ENCODE measurements at places on chromosomes 1 and 21.

DNA sequence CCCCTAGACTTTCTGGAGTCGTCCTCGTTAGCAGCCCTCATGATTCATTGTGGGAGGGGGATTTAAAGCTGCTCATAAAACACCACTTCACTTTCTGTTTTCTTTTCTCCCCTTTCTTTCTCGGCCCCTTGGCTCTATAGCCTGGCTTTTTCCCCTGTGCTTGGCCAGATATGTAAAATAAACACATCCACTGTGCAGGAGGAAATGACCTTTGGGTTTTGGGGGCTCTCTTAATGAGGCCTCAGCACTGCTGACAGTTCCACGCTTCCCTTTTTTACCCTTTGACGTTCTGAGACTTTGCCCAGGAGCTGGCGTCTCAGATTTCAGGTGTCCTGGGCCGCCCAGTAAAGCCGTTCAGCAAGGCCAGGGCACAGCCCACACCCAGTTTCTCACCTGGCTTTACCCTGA, 65.7 kb downstream of the RUNX3 start:
- DNase-seq, result no peak

GRCh38 chr1:50497007-50497406, 73.8 kb upstream of the DMRTA2 start:
- DNase-seq, result no peak

GRCh38 chr1:5933676-5934057, 58.6 kb downstream of the NPHP4 start:
- DNase-seq, result no peak

DNA sequence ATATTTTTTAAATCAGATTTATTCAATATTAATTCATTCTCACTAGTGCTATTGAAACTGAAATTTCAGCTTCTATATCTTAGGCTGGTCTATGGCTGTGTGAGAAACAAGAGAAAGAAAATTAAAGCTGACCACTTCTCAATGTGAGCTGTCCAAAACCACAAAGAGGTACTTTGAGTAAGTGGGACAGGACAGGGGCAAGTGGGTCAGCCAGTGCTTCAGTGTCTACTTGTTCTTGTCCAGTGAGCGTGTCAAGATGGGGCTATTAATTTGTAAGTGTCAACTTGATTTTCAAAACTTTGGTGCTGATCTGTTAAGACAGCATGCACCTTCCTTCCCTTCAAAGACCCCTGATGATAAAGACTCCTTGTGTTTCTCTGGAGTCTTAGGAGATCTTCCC, 533.9 kb downstream of the PLPP3 start:
- no peak for DNase-seq

- DNase-seq, result no peak
These were observed 334.0 kb upstream of the PBX1 start for GRCh38 chr1:164225011-164225410.

GRCh38 chr1:53180226-53180625, 16.4 kb upstream of the CPT2 start:
- DNase-seq, result no peak

DNA sequence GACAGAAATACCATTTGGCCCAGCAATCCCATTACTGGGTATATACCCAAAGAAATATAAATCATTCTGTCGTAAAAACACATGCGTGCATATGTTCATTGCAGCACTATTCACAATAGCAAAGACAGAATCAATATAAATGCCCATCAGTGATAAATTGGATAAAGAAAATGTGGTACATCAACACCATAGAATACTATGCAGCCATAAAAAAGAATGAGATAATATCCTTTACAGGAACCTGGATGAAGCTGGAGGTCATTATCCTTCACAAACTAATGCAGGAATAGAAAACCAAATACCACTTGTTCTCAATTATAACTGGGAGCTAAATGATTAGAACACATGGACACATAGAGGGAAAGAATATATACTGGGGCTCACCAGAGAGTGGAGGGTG, 109.6 kb upstream of the SLC35F3 start:
- DNase-seq, result no peak

DNA sequence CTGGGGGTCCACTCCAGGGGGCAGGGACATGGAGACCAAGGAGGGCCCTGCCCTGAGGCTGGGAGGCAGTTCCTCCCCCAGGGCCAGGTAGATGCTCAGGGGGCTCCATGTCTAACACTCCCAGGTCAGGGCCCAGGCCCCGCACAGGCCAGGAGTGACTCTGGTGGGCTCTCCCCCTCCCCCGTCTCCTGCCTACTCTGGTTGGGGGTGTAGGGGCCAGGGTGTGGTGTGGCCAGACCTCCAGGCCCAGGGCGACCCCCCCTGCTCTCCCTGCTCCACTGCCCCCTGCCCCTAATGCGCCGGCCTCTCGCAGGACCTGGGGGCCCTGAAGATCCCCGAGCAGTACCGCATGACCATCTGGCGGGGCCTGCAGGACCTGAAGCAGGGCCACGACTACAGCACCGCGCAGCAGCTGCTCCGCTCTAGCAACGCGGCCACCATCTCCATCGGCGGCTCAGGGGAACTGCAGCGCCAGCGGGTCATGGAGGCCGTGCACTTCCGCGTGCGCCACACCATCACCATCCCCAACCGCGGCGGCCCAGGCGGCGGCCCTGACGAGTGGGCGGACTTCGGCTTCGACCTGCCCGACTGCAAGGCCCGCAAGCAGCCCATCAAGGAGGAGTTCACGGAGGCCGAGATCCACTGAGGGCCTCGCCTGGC, 19.7 kb upstream of the CCDC27 start:
- DNase-seq, result no peak

DNA sequence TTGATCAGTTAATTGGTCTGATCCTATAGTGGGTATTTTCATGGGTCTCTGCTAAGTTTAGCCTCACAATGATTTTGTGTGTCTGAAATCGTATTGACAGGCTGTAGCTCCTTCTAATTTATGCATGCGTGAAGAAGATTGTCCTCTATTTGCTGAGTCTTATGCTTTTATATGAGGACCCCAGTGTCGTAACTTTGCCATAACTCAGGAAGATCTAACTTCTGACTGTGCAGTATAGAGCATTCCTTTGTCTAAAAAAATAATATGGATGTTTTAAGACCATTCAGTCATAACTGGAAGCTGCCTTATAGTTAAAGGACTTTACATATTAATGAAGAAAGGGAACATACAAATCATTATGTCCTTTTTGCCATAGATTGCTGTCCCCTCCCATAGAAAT, 73.3 kb downstream of the CAMTA1 start:
- no peak for DNase-seq

GRCh38 chr1:17895986-17896385, 140.9 kb downstream of the ACTL8 start:
- no peak for DNase-seq

DNA sequence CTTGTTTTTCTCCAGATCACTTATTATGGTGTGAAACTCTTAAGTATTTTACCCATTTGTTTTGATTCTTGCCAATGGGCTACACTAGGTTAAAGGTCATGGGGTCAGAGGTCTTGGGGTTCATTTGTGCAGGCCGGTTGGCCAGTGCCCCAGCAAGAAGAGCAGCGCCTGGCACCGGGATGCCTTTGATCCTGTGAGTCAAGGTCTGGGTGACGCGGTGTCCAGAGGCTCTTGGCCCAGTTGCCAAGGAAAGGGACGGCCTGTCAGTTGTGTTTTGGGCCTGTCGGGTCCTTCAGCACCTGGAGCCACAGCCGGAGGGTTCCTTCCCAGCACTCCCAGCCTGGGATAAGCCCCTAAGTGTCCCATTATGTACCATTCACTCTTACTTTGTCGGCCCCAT, 25.1 kb downstream of the RHBG start:
- no peak for DNase-seq

DNA sequence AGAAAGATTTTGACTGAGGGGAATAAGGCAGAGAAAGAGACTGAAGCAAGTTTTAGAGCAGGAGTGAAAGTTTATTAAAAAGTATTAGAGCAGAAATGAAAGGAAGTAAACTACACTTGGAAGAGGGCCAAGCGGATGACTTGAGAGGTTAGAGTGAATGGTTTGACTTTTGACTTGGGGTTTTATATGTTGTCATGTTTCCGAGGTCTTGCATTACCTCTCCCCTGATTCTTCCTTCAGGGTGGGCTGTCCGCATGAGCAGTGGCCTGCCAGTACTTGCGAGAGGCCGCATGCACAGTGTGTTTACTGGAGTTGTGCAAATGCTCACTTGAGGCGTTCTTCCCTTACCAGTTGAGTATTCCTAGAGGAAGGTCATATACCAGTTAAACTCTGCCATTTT, 13.0 kb upstream of the DENND2D start:
- DNase-seq, result no peak

GRCh38 chr1:204384636-204385352, 25.1 kb upstream of the PLEKHA6 start:
- no peak for DNase-seq

DNA sequence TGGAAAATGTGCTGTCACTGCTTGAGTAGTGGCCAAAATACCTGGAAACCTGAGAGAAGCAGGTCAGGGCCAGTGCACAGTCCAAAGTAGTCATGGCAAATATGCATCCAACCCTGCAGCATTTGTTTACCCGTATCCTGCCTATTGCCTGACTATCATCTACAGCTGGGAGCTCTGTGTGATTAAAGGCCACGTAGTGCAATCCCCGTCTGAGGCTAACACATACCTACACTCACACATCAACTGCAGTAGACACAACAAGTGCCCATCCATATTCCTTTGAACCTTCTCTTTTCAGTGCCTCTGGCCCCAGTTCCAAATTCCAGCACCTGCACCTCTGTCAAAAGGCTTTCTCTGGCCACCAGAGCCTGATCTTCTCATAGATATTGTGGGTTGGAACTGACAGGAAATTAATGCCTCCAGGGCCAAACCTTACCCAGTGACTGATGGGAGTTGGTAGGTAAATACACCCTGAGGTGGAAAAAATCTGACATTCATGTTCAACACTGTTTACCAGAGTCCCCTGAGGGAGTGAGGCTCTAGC, 383.0 kb downstream of the SETD4 start:
- DNase-seq, result no peak

- no peak for DNase-seq
These were observed 37.3 kb upstream of the STUM start for GRCh38 chr1:226511296-226511695.

- no peak for DNase-seq
These were observed 2.8 kb upstream of the EFHD2 start for GRCh38 chr1:15406614-15407559.

DNA sequence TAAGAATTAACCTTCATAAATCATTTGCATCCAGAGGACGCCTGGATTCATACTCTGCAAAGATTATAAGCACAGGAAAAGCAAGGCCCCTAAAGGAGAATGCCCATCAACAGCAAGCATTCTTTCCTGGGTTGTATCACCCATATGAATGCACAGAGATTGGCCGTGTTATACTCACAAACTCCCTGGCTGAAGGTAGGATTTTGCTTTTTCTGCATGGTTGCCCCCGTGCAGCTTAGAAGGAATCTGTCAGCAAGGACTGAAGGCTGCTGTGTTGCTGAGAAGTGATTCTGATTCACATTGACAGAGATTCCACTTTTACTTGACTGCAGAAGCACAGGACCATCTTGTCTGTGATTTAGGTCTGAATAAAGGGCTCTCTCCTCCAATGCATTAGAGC, 283.0 kb downstream of the LRRIQ3 start:
- DNase-seq, result peak; percentile 85

GRCh38 chr1:189708674-189709073, 769.0 kb downstream of the BRINP3 start:
- no peak for DNase-seq

DNA sequence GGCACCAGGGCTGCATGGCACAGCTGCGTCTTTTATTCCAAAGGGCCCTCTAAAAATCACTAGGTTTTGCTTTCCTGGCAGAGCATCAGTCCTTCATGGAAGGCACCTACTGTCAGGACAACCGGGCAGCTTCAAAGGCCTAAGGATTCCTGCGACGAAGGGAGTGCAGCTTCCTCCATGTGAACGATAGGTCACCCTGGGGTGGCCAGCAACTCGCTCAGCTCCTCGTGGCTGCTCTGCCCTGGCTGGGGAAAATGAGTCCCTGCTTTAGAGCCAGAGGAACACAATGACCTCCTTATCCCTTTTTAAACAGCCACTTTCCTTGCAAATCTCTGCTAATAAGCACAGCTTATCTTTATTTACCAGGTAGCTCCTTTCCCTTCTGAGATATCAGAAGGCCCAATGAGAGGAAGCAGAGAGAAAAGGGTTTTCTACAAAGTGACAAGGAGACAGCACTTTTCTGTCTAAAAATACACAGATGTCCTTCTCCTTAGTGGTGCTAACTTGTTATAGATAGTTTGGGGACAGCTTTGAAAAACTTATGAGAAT, 71.6 kb upstream of the SMYD2 start:
- DNase-seq, result no peak

- peak; percentile 61 for DNase-seq
These were observed 4.5 kb downstream of the HDGF start for GRCh38 chr1:156746728-156747631.

DNA sequence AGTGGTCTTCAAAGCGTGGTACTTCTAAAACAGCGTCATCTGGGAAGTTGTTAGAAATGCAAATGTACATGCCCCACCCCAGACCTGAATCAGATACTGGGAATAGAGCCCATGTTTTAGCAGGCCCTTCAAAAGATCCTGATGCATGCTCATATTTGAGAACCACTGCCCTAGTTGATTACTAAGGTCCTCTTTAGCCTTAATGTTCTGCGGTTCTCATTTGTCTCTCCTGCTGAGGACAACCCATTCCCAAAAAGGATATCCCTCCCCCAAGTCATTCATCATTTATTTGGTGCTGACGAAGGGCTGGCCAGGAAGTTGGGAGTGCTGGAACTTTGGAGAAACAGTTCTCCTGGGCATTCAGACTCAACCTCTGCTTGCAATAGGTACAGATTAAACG, 92.4 kb upstream of the RALGPS2 start:
- no peak for DNase-seq

- DNase-seq, result peak; percentile 98
These were observed 6.4 kb upstream of the MPZL1 start for GRCh38 chr1:167715157-167715999.

GRCh38 chr21:34345892-34346291, 17.9 kb upstream of the KCNE2 start:
- no peak for DNase-seq

- DNase-seq, result no peak
These were observed 48.6 kb downstream of the INTS7 start for GRCh38 chr1:211986628-211987254.

- DNase-seq, result no peak
These were observed 59.2 kb downstream of the SAMSN1 start for GRCh38 chr21:14486869-14487268.

DNA sequence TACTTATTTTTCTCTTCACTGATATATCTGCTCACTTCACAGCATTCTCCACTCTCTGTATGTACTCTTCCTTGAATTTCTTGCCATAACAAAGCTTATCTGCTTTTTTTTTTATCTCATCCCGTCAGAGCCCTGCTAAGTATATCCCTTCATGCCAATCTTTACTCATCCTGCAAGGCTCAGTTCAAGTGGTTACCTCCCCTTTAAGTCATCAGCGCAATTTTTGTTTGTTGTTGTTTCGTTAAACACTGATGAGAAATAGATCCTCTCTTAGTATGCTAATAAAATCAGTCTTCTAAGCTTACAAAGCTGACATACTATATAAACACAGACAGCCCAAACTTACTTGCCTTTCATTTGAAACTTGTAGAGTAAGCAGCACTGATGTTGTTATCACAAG, 17.8 kb downstream of the COL24A1 start:
- DNase-seq, result no peak

GRCh38 chr1:46520063-46520911, 30.7 kb downstream of the DMBX1 start:
- peak; percentile 38 for DNase-seq

Data from NCI-H1417 (cell line).